ENCODE measurements at places on chromosomes 1 and 21.

DNA sequence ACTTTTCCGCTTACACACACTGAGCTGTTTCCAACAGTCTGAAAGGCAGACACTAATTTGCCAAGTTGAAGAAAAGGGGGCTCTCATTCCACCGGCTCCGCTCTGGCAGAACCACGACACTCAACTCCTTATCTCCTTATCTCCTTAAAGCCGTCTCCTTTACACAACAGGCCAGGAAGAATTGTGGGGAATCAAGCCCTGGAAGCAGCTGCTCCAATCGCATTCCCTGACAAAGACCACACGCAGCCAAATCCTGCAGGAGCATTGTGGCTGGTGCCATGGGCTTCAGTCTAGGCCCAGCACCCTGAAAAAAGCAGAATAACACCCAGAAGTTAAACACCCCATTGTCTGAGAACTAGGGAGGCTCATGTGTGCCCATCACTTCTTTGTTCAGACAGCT is 24.1 kb downstream of the SUSD4 start:
- no peak for DNase-seq

- no peak for DNase-seq
Measured at GRCh38 chr1:147238053-147238902, 4.2 kb upstream of the CHD1L start.

DNA sequence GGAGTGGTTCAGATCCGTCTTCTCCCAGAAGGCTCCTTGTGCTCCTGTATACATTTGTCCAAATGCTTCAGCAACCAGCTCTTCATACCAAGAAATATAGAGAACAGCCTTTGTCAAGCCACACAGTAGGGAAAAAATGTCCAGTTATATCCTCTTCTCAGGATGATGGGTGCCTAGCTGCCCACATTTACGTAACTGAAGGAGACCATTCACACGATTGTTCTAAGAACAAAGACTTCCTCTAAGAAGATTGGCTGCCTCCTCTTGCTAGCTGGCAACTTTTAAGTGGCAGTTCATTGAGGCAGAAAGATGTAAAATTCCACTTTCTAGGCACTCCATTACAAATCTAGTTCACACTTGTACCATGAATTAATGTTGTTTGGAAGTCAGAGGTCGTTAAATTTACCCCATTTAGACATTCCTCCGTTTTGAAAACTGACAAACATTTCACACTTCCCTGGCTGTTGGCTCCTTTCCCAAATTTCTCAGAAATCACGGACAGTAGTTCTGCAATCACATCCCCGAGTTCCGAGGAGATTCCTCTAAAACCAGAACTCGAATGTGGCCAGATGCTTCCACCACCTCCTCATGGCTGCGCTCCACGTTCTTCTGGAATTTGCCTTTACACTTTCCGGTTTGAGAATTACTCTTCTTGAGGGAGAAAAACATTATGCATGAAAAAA is 45.6 kb upstream of the CSF1 start:
- DNase-seq = no peak

DNA sequence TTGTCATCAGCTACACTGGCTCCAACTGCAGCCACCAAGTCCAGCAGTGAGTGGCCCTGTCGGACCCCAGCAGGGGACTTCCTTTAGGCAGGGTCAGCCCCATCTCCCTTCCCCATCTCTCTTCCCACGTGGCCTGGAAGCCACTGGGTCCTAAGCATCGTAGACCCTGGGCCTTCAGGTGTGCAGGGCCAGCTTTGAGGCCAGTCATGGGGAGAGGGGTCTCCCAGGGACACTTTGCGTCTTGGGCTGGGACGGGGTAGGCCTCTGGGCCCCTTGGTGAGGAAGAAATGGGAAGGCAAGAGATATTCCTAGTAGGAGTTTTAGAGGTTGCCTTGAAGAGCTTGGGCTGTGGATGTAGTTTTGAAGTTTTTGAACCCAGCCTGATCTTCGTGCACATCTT is 12.1 kb upstream of the MIIP start:
- DNase-seq = no peak

DNA sequence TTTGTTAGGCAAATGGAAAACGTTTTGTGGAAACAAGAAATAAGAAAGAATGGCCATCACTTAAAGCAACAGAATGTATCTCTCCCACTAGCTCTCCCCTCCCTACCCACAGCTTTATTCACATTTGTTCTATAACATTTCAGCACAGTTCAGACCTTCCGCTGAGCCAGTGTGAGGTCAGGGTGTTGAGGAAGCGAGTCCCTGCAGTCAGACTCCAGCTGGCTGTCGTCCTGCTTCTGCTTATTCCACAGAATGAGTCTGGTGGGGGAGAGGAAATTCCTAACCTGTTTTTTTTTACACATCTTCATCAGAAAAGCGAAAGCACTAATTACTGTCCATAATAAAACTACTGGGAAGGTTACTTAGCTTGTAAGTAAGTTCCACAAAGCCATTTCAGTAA is 39.0 kb downstream of the MRPL39 start:
- no peak for DNase-seq

- DNase-seq = no peak
Measured at GRCh38 chr1:17369466-17369865, 2.5 kb upstream of the PADI6 start.

Measured in activated CD4-positive, alpha-beta T cell treated with anti-CD3 and anti-CD28 coated beads, Interleukin-2, amount 10 ng/mL, durations not matched to agents 7 days and 5 days (primary cell).